ENCODE measurements at places on chromosomes 13 and 19.
A peak's percentile ranks its signal among the peaks of the same experiment; 100 is the strongest.

- H3K36me3 ChIP-seq, result no peaks in the 10 kb centered on the region
- H3K27me3 ChIP-seq, result no peaks in the 10 kb centered on the region
- DNase-seq, result no peak
- H3K4me1 ChIP-seq, result no peaks in the 10 kb centered on the region
These were observed 6.5 kb upstream of the LIPE start for GRCh38 chr19:42433503-42434260.

DNA sequence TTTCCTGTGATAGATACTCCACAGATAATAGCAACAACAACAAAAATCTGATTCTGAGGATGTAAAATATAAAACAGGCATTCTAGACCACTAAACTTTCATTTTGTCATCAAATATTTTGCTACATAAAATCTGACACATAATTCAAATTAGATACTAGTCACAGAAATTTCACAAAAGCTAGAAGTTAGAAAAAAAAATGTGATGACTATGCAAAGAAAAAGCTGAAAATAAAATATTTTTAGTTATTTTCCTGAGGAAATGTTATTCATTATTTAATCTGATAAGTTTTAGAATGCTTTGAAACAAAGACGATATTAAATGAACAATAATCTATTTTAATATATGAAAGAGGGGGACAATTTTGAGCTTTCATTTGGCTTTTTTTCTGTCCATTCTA lies 357.2 kb downstream of the SLITRK6 start:
- no peaks in the 10 kb centered on the region for H3K27me3 ChIP-seq
- H3K36me3 ChIP-seq, result no peaks in the 10 kb centered on the region
- no peak overlapping the region for H3K4me3 ChIP-seq
- DNase-seq, result no peak
- H3K4me1 ChIP-seq, result no peaks in the 10 kb centered on the region

- no peak for DNase-seq
- no peaks in the 10 kb centered on the region for H3K27me3 ChIP-seq
- H3K4me3 ChIP-seq, result peak overlapping the region; percentile 31
- peak overlapping the region; percentile 93 for H3K27ac ChIP-seq
These were observed 22.0 kb downstream of the GPX4 start for GRCh38 chr19:1125601-1126467.

DNA sequence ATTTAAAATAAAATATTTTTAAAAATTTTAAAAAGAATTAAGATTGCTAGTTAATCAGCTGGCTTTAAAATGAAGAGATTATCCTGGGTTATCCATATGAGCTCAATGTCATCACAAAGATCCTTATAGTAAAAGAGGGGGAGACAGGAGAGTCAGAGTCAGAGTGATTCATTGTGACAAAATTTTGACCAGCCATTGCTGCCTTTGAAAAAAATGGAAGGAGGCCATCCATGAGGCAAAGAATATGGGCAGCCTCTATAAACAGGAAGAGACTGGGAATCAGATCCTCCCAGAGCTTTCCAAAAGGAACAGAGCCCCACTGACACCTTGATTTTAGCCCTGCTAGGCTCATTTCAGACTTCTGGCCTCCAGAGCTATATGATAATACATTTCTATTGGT lies 9.3 kb upstream of the RUBCNL start:
- DNase-seq, result no peak
- peaks cover 16% of the 10 kb centered on the region for H3K4me1 ChIP-seq
- H3K27ac ChIP-seq, result no peak overlapping the region
- H3K27me3 ChIP-seq, result no peaks in the 10 kb centered on the region

GRCh38 chr13:79084802-79085424 lies 321.1 kb downstream of the RBM26 start:
- H3K27ac ChIP-seq, result no peak overlapping the region
- H3K4me1 ChIP-seq, result no peaks in the 10 kb centered on the region
- no peaks in the 10 kb centered on the region for H3K36me3 ChIP-seq
- no peak for DNase-seq

GRCh38 chr13:38519229-38519911 lies 167.5 kb upstream of the FREM2 start:
- H3K4me1 ChIP-seq, result no peaks in the 10 kb centered on the region
- no peak overlapping the region for H3K27ac ChIP-seq
- H3K4me3 ChIP-seq, result no peak overlapping the region
- DNase-seq, result no peak
- no peaks in the 10 kb centered on the region for H3K36me3 ChIP-seq
- no peaks in the 10 kb centered on the region for H3K27me3 ChIP-seq

DNA sequence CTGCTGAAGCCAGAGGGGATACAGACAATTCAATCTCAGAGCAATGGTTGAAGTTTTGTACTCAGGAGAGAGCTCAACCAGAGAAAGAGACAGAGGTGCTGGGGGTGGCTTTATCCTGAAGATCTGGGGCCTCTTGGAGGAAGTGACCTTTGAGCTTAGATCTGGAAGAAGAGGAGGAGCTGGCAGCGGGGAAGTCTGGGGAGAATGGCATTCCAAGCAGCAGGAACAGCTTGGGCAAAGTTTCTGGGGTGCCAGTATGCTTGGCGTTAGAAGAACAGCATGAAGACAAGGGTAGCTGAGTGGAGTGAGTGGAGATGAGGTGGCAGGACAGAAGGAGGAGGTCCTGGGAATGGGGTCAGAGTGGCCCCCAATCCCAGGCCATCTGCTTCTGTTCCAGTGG lies 11.3 kb downstream of the MAST3 start:
- H3K27ac ChIP-seq, result peak overlapping the region; percentile 66
- H3K4me3 ChIP-seq, result no peak overlapping the region
- H3K4me1 ChIP-seq, result peaks cover 28% of the 10 kb centered on the region
- no peaks in the 10 kb centered on the region for H3K27me3 ChIP-seq
